ENCODE measurements at places on chromosomes 4 and X.

DNA sequence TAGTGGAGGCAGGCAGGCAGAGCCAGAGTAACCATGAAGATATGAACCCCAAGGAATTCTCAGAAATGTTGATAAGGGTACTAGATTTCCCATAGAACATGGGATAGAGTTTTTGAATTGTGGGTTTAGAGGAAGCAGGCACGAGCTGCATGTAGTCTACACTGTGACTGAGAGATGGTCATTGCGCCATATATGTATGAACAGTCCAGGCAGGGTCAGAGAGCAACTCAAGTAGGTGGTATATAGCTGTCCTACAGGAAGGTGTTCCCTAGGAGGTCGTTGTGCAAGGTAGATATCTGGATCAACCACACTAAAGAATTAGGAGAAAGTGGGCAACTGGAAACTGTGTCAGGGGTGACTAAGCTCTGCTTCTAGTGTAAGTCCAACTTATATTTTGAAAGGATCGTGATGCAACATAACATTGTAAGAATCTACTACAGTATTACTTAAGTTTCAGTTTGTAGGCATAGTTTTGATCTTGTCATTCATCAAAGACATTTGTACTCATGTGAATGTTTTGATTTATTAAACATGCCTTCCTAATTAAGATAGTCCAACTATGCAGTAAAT lies 94.6 kb downstream of the HPGD start:
- DNase-seq: no peak

- DNase-seq: no peak
Observed at GRCh38 chr4:174828845-174829701, at the start of gene GLRA3. Gene GLRA3, minus strand, starts transcription at chr4:174829247. Its CDS starts 436 bp downstream, at chr4:174828811.

- DNase-seq: no peak
Observed at GRCh38 chr4:127335073-127335620, 297.6 kb upstream of the INTU start.

- no peak for DNase-seq
Observed at GRCh38 chr4:115090483-115091075, 22.8 kb downstream of the NDST4 start.

DNA sequence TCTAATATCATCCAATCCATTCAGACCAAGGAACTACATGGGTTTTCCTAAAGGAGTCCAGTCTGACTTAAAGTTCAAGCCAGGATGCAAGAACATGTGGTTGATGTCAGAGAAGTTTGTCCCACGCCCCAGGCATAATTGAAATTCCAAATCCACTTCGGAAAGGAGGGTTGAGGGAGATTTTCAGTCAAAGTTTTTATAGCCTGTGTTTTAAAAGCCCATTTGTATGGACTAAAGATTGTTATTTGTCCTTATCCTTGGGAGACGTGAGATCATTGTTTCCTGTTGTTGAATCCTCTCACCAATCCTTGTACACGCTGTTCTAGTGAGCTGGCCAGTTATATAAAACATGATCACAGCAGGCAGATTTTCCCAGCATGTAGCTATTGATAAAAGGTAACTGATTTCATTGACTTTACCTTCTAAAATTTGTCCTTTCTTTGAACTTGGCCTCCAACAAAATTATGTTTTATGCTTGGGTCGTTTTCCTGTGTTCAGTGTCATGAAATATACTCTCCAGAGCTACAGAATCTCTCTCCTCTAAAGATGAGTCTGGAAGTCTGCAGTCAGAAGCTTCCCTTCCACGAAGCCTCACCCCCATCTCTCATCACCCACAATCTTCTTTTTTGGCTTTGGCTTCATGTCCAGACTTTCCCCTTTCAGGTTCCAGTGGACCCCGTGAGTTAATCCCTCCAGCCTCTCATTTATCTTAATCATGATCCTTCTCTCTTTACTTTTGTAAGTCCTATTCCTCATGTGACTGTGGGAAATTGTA lies 92.9 kb downstream of the ATP10D start:
- DNase-seq: no peak

GRCh38 chrX:10603612-10604011 lies 16.8 kb downstream of the MID1 start:
- no peak for DNase-seq

- no peak for DNase-seq
Observed at GRCh38 chr4:123364906-123365305, 31.7 kb upstream of the SPRY1 start.

DNA sequence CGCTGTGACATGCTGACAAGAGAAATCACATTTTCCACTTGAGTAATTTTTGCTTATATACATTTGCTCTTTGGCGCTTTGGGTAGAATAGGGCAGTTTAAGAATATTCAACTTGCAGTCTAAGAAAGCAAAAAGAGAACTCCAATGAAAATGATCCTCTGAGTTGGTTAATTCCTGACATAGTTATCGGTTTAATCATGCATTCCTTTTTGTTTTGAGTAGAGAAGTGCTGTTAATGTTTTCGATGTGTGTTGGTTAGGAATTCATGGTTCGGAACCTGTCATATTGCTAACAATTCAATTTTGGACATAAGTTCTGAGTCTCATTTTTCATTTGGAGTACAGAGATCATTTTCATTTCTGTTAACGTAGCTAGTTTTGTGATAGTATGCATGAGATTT lies 700.6 kb upstream of the PITX2 start:
- no peak for DNase-seq

- DNase-seq: no peak
Observed at GRCh38 chrX:24202465-24203031, 53.0 kb downstream of the ZFX start.

- no peak for DNase-seq
Observed at GRCh38 chr4:65943076-65943475, 272.8 kb upstream of the EPHA5 start.

DNA sequence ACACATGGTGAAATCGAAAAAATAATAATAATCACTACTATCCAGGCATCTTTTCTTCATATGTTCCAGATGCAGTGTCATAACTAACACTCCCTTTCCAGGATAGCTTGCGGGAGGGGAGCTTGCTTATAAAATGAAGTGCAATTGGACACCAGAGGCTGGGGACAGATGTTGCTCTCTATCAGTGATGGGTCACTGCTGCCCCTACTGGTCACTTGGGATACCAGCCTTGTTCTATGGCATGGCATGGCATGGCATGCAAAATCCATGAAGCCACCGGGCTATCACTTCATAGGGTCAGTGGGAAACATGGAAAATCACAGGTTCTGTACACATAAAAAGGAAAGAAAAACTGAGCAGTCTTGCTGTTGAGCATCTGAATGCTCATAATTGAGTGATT lies 168.1 kb downstream of the GLRA2 start:
- DNase-seq: no peak

- DNase-seq: no peak
Observed at GRCh38 chrX:105758754-105759153, 63.6 kb upstream of the NRK start.

GRCh38 chrX:70497026-70497425 lies 52.4 kb downstream of the DLG3 start:
- DNase-seq: no peak

DNA sequence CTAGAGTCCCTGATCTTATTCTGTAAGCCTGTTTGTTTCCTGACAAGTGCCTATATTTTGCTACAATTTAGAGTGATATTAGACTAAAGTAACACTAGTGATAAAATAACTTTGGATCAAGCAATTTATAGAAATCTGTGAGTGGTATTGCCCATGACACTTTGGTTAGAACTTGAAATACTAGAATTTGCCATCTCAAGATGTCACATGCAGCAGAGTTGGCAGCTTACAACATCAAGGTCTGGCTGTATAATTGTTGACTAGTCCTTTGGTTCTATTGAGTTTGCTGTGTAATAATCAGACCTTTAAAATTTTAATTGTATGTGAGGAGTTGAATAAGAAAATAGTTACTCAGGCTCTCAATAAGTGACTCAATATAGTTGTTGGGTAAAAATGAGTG lies 167.1 kb downstream of the RAPGEF2 start:
- DNase-seq: no peak

DNA sequence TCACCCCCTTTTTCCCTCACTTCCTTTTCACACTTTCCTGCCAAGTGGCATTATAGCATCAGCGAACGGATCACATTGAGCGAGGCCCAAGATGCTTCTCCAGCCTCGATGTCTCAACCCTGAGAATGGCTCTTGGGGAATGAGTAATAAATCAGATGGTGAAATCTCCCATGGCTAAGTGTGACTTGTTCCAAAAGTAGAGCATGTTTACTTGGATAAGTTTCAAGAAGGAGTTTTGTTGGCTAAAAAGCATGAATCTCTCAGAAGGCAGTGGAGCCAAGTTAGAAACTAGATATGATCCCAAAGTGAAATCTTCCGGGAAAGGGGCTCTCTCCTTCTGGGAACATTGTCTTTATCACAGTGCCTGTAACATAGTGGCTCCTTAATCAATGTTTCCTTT lies 316.3 kb downstream of the CAMK2D start:
- DNase-seq: no peak

- DNase-seq: peak; percentile 40
Observed at GRCh38 chr4:6674500-6675149, 19.1 kb upstream of the S100P start.

DNA sequence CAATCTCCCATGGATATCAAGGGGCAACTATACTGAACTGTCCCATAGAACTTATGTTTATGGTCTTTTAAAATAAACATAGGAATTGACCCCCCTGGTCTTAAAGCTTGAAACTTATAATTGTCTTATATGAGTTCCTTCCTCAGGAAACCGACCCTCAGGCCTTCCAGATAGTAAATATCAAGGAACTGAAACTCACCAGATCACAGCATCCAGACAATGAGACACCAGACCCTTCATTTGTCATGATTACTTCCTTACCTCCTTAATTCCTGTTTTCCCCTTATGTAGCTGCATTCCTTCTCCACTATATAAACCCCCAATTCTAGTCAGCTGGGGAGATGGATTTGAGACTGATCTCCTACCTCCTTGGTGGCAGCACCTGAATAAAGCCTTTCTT lies 94.8 kb upstream of the GRPR start:
- DNase-seq: no peak

Measured in stimulated activated CD8-positive, alpha-beta memory T cell treated with anti-CD3 and anti-CD28 coated beads, Interleukin-4, amount 100 ng/mL, for 4 hours (primary cell).